ENCODE measurements at places on chromosomes 5 and 9.

- no peak for DNase-seq
Observed at GRCh38 chr5:143554187-143554717, 150.8 kb upstream of the NR3C1 start.

- DNase-seq, result peak; percentile 25
Observed at GRCh38 chr9:73219985-73220626, 68.4 kb downstream of the ANXA1 start.

GRCh38 chr9:99071313-99072039 lies 33.4 kb upstream of the TGFBR1 start:
- no peak for DNase-seq

- no peak for DNase-seq
Observed at GRCh38 chr9:110880189-110880588, 158.1 kb downstream of the LPAR1 start.

DNA sequence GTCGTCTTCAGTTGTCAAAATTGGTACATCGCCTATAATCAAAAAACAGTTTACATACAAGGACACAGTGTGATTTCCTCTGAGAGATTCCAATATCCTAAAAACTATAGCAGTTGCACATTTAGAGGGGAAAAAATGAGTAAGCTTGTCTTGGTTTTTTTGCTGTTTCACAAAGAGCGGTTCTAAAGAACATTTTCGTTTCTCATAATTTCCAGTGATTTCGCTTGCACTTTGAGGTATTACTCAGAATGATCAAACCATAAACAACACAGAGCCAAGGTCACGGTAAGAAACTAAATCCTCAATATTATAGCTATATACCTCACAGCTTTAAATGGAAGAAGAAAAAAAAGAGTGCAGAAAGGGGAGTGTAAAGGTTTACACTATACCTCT lies 861 bp downstream of the MTX3 start:
- DNase-seq, result no peak

DNA sequence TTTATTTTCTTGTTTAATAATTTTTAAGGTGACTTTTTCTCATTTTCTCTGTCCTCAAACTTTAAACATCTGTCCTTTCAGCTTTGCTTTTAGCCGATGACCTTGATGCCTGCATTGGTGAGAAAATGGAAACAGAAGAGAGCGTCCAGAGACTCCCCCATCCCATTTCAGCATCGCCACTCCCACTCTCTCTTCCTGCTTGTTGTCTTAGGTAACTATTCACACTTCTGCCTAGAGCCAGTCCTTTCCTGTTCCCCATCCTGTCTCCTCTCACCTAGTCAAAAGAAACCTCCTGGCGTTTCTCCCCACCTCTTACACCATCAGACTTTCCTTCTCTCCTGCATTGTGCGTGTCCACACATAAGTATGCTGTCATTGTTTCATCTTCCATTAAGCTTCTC lies 124.6 kb downstream of the MAST4 start:
- no peak for DNase-seq

- DNase-seq, result no peak
Observed at GRCh38 chr5:1239505-1240251, 14.5 kb downstream of the SLC6A18 start.

DNA sequence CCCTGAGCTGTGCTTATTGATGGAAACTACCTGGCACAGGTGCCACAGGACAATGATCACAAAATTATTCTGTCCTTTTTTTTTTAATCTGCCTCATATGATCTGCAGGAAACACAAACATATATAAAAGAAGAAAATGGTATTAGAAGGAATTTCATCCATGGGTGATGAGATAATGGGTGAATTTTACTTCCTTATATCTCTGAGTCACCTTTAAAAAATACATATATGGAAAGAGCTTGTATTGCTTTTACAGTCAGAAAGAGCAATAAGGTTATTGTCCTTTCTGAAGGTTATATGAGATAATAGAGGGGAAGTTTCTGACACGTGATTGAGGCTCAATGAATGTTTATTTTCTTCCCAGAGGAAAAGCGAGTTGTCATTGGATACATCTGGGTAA lies 31.6 kb downstream of the NEURL1B start:
- no peak for DNase-seq

DNA sequence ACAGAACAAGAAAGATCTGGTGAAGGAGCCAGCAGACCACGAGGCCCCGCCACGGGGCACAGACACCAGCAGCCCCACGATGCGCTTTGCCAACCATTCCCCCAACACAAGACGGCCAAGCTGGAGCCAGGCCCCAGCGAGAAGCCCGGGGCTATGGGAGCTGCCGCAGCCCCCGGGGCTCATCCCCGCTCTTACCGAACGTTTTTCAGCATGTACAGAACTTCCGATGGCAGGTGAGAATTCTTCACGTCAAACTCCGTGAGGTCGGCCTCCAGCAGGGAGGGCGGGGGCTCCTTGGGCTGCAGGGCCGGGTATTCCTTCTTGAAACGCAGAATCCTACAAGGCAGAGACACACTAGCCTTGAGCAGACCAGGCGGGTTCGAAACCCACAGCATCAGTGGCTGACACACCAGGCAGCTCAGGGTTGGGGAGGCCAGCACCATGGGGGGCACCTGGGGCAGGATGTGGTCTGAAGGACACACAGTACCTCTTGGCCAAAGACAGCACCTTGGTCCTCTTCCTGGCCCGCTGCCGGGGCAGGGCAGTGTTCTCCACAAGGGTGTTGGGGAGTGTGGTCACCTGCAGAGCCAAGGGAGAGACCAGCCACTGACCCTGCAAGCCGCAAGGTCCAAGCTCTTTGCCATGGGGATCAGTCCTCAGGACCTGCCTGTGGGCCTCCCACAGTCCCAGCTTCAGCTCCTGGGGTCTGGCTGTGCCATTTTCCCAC lies 6.8 kb downstream of the PNPLA7 start:
- DNase-seq, result no peak

DNA sequence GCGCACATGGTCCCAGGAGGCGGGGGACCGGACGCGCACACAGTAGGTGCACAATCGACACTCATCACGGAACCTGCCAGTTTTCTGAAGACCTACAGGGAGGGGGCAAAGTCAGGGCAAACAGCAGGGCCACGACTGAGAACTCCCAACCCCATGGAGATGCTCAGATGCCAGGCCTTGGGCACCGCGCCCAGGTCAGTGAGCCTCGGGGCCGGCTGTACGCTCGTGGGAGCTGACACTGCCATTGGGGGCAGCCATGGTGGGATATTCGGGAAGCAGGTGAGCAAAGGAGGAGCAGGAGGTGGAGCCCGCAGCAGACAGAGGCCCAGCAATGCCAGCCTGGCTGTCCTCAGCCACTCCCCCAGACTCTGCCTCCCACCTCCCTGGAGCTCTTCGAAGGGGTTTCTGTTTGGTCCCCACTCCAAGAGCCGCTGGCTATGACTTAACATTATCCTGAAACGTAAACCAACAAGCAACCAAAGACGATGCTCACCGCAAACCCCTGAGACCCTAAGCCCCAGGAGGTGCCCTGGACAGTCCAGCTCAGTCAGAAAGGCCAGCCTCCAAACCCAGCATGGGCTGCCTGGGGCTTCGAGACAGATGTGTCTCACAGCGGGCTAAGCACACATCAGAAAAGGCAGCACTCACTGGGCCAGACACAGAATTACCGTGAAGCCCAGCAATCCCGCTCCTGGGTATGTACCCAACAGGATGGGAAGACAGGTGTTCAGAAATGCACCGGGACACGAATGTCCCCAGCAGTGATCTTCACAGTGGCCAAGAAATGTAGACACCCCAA lies 78.4 kb downstream of the VAV2 start:
- DNase-seq, result no peak

DNA sequence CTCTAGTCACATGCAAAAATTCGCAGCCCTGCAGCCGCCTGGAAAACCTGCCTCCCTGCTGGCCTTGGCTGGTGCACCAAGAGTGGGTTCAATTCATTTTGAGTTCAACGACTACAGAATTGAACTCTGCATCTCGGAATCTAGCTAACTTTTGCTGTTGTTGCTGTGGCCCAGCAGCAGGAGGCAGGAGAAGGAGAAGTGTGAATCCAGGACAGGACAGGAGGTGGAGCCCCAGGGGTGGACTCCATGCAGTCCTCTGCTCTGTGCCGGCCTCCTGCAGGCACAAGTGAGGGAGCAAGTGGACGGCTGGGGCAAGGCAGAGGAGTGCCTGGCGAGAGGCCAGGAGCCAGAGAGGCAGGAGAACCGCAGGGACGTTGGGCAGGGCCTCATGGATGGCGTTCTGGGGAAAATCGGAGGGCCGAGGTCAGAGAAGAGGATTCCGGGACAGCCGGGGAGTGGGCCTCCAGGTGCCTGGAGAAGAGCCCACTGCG lies 214.2 kb downstream of the FANCC start:
- DNase-seq, result no peak

All from stimulated activated CD4-positive, alpha-beta T cell treated with anti-CD3 and anti-CD28 coated beads, TNF-alpha, amount 100 ng/mL, for 24 hours (primary cell).